Cortex of kidney (tissue), 1 donor: ENCODE measurements at places on chromosomes 7 and 10.

DNA sequence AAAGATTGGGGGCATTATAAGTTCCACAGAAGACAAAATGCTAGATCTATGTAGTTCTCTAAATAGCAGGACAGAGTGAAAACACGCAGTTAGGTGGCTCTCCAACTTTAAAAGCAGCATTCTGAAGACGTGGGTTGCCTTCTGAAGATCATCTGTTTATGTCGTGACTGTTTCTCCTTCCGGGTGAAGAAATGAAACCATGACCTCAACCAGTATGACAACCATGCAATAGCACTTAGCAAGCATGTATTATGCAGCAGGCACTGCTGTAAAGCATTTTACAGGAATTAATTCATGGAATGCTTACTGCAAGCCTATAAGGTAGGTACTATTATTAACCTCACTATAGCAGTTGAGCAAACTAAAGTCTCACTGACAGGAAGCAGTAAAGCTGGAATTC lies 125.2 kb downstream of the SLC25A13 start:
- DNase-seq = no peak

- no peak for DNase-seq
Measured at GRCh38 chr7:1692515-1693418, 22.7 kb downstream of the ELFN1 start.

DNA sequence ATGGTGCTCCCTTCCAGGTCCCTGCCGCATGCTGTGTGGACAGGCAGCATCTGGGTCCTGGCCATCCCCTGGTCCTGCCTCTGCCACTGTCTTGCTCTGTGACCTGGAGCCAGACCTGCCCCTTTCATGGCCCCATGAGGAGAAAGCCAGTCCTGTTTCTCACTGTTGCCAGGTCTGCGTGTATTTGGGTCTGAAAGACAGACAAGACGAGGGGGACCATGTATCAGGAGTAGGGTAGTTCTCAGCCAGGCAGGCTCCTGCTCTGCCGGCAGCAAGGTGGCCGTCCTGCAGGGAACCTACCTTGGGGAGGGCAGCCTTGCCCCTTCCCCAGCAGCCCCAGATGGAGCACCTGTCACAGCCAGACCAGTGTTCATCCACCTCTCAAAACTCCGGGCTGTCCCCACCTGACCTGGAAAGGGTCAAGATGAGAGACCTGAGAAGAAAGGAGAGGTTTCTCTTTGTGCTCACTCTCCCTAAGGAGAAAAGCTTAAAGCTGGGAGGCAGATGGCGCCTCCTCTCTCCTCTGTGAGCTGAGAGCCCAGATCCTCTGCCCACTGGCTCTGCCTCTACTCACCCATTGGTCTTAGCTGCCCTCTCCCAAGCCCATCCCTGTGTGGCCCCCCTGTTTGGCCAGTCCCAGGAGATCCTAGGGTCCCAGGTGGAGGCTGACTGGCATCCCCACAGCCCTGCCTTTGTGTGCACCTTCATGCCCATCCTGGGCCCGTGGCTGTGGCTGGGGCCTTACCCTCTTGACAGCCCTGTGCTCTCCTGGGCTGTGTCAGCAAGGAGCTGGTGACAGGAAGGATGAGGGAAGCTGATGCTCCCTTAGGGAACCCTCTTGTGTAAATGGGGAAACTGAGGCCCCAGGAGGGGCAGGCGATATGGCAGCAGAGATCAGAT lies 116.1 kb upstream of the PCBD1 start:
- no peak for DNase-seq

- DNase-seq = no peak
Measured at GRCh38 chr10:1212571-1213141, 156.5 kb downstream of the WDR37 start.

- DNase-seq = no peak
Measured at GRCh38 chr10:21318540-21319167, 206.8 kb downstream of the SKIDA1 start.

DNA sequence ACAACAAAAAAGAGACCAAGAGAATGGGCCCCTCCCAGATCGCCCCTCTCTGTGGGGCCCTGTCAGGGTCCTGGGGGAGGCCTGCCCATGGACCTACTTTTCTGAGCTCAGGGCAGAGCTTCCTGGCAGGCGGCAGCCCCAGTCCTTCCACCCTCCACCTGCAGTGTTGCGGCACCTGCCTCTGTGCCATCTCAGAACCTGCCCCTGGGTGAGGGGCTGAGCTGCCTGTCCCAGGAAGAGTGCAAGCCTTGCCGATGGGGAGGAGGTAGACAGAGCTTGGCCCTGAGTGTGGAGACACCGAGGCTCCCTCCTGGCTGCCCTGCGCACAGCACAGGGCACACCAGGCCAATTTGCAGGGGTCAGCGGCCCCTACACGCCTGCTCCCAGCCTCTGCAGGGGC lies 67.5 kb downstream of the UNCX start:
- no peak for DNase-seq

DNA sequence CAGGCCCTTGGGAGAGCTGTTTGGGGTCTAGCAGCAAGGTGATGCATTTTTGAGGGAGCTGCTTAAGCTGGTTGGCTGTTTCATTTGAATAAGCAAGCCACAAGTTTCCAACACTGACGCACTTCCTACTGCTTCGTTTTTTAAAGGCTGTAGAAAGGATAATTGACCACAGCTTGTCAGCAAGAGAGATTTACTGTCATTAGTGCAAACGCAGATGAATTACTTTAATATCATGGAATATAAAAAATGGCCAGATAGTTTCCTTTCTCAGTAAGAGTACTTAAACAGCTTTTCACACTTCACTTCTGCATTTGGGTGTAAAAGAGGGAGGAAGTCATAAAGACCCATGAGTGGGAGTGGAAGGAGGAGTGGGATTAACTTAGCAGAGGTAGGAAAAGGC lies 61.5 kb downstream of the FZD1 start:
- DNase-seq = no peak

DNA sequence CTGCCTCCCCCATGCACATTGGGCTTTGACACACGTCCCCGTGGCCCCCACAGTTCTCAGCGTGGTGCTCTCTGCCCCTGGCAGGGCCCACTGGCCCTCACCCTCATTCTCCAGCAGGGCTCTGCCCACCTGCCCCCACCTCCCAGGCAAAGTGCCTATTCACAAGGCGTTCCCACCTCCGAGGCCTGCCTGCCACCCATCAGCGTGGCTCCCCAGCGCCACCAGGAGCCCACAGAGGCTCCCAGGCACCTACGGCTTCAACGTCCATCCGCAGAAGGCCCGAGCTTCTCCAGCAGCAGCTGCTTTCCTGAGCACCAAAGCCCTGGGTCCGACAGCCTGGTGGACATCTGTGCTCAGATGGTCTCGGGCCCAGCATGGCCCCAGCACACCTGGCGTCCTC lies 211.8 kb upstream of the PPP2R2D start:
- DNase-seq = no peak

DNA sequence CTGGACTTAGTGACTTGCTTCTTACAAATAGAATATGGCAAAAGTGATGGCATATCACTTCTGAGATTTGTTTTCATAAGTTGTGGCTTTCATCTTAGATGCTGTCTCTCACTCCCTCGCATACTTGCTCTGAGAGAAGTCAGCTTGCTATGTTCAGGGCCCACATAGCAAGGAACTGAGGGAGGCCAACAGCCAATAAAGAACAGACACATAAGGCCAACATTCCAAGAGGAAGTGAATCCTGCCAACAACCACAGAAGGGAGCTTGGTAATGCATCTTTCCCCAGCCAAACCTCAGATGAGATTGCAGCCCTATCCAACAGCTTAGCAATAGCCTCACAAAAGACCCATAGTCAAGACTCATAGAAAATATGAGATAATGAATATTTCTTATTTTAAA lies 39.2 kb upstream of the DMTF1 start:
- no peak for DNase-seq

DNA sequence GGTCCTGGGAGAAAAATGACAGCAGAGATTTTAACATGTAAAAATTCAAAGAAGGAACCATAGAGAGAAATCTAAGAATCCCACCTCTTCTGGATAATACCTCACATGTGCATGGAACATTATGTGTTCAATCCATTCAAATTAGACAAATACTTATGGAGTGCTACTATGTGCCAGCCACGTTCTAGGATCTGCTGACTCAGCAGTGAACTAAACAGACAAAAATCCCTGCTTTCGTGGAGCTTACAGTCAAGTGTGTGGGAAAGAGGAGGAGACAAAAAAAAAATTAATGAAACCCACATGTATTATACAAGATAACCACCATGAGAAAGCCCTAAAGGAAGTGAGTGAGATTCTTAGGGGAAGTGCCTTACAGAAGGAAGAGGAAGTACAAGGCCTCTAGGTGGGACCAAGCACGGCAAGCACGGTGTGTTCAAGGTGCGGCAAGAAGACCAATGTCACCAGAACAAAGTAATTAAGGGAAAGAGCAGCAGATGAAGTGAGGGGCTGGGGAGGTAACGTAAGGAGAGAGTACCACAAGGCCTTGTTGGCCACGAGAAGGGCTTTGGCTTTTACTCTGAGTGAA lies 71.0 kb downstream of the SLC25A13 start:
- no peak for DNase-seq

GRCh38 chr10:7255517-7255916 lies 155.3 kb downstream of the SFMBT2 start:
- no peak for DNase-seq

DNA sequence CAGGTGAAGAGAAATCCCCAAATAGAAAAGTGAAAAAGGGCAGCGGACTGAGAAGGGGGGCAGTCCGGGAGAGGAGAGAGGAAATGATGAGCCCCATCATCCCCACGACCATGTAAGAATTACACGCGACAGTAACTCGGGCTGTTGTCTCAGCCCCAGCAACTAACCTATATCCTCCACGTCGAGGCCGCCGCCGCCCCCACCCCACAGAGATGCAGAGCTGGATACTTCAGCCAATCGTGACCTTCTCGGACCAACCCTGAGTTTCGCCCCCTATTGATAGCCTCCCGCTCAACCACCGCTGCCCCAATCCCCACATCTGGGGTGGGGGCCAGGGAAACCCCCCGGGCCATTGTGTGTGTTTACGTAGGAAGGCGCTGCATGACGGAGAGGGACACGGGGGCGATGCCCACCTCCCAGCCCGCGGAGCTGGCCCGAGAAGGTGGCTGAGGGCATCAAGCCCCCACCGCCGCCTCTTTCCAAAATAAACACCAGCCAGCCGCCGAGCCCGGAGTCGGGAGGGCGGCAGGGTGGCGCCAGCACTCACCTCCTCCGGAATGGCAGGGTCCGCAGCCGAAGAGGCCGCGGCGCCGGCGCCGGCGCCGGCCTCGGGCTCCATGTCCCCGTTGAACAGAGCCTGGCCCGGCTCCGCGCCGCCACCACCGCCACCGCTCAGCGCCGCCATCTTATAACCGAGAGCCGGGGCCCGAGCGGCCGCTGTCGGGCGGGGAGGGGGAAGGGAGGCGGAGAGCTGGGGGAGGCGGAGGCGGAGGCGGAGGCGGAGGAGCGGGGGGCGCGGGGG lies 509 bp downstream of the BRAF start:
- no peak for DNase-seq

DNA sequence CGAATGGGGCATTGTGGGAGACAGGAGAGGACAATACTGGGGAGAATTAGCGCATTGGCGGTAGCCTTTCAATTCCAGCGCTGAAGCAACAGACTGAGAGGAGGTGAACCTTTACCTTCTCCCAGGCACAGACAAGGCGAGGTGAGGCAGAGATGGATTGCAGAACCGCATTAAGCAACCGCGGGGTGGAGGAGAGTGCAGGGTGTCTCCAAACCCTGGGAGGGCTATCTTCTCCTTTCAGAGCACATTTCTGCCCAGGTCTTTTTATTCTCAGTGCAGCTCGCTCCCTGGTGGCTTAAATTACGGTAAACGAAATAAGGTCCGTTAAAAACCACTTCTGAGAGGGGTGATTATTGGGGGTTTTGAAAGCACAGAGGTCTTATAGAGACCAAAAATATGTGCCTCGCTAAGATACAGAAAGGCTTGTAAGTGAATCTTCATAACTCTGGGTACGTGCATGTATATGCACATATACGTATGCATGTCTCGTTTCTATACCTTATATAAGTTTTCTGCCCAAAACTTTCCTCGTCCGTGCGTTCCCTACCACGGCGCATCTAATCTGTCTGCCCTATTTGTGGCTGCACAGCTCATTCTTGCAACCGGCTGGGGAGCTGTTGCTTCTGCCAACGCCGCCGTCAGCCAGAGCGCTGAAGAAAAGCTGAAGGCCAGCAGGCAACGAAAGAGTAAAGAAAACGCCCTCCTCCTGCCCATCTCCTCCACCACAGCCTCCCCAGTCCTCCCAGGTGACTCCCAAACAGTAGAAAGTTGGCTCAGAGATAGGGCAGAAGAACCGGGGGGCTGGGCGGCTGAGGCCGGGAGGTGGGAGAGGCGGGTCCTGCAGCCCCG lies 895 bp upstream of the ZNF804B start:
- DNase-seq = no peak

- no peak for DNase-seq
Measured at GRCh38 chr10:97140902-97141745, 44.6 kb downstream of the SLIT1 start.

- DNase-seq = no peak
Measured at GRCh38 chr7:76514926-76515771, 4.8 kb downstream of the UPK3B start.

GRCh38 chr7:128932862-128933179 lies 4.9 kb upstream of the IRF5 start:
- DNase-seq = no peak

GRCh38 chr10:75716506-75716905 lies 285.1 kb downstream of the LRMDA start:
- DNase-seq = no peak

GRCh38 chr7:102202556-102202955 lies 84.1 kb upstream of the SH2B2 start:
- DNase-seq = no peak

- DNase-seq = no peak
Measured at GRCh38 chr10:113520690-113521474, 32.0 kb upstream of the HABP2 start.

- DNase-seq = no peak
Measured at GRCh38 chr7:125256446-125256845, 326.8 kb upstream of the POT1 start.

DNA sequence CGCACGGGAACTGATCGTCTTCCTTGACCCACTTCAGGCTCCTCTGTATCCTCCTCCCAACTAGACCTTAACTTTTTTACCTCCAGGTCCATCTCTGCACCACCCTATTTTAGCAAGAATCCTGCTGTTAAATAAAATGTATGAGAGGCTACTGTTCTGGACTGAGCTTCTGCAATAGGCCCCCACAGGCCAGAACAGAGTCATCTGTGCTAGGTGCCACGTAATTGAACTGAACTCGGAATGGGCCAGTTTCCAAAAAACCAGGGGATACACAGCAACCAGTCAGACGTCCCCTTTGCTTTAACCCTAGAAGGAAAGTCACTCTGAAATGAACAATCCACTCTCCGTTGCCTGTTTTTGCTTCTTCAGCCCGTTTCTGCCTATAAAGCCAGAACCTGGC lies 71.3 kb downstream of the CHST15 start:
- DNase-seq = no peak

DNA sequence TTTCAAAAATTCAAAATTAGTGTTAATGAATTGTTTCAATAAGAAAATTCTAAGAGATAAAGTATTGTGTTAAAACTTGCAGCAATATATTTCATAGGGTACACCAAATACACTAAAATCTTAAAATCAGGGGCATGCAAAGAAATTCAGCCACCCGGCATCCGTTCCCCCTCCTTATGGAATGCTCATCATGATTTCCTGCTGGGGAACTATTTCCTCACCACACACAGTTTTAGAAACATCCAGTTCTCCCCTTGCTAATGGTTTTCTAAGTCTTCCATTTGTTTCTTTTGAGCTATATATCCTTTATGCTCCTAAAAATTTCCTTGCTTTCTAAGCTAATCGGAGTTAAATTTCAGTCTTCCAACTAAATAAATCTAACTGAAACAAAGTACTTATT lies 60.7 kb downstream of the CHCHD3 start:
- DNase-seq = no peak
